Brain pericyte (primary cell): ENCODE measurements at places on chromosomes 5 and 9.

DNA sequence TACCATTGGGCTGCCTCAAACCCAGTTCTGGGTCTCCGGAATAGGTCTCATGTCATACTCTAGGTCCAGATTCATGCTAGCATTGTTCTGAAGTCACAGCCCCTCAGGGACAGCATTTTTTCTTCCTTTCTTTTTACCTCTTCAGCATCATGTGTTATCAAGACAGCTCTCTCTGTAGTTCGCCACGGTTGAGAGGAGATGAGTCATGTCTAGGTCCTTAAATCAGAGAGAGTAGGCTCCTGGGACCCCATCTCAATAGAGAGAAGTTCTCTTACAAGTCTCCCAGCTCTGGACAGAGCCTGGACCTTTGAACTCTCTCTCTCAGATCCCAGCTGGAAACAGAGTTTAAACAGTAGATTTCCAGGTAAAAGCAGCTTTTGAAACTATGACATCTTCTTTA is 332.4 kb upstream of the CD180 start:
- no peak for DNase-seq

GRCh38 chr5:25573691-25574090 is 928.9 kb upstream of the CDH10 start:
- DNase-seq = no peak

- DNase-seq = no peak
Observed at GRCh38 chr5:79236362-79236969, 535 bp downstream of the JMY start.

- no peak for DNase-seq
Observed at GRCh38 chr9:109934136-109934856, 154.3 kb downstream of the PALM2AKAP2 start.

DNA sequence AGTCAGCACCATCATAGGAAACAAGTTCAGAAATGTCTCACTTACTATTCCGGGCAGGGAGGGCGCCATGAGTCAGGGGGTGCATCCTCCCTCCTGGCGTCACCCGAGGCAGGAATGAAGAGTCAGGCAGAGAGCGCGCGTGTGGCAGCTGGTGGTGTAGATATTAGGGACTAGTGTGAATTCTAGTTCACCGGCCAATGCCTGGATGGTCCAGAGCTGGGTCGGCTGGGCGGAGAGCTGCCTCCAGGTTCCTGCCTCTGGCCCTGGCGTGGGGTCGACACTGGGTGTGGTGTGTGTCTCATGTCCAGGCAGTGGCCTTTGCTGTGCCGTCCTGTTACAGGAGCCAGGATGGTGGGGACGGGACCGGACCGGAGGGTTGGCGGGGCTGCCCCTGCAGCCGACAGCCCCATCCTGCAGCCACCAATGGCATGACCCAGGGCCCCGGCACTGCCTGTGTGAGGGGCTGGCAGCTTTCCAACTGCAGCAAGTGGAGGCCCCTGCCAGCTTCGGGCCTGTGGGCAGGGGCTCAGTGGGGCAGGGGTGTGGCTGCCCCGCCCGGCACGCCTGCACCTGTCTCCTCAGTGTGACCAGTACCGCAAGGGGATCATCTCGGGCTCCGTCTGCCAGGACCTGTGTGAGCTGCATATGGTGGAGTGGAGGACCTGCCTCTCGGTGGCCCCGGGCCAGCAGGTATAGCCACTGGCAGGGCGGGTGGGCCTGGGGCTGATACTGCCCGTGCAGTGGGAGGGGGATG is 9.1 kb downstream of the DIPK1B start:
- no peak for DNase-seq

DNA sequence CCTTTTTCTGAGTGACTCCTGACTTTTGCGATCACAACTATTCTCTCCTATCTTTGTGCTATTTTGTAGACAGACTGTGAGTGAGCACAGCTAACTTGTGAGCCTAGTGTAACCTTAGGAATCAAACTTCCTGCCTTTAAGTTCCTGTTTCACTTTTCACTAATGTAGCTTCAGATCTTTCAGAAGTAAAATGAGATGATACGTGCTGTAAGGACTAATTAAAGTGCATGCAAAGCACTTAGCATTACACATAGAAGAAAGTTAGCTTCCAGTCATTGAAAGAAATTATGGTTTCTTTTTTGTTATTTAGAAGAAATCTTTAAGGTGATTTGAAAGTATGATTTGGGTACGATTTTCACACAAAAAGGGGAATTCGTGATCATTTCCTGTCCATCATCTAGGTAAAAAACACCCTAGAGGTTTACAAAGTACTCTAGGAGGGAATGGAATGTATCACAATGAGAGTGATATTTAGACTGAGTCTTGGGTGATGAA is 122.7 kb downstream of the ST8SIA4 start:
- no peak for DNase-seq

- no peak for DNase-seq
Observed at GRCh38 chr9:109016132-109016531, 2.8 kb upstream of the CTNNAL1 start.

GRCh38 chr5:7576023-7576715 is 180.2 kb downstream of the ADCY2 start:
- DNase-seq = no peak

- no peak for DNase-seq
Observed at GRCh38 chr9:13478160-13478559, 198.7 kb upstream of the MPDZ start.

GRCh38 chr9:88256216-88256615 is 117.9 kb upstream of the SPATA31C2 start:
- no peak for DNase-seq

GRCh38 chr9:93437996-93438395 is 13.5 kb upstream of the FAM120A start:
- DNase-seq = no peak

DNA sequence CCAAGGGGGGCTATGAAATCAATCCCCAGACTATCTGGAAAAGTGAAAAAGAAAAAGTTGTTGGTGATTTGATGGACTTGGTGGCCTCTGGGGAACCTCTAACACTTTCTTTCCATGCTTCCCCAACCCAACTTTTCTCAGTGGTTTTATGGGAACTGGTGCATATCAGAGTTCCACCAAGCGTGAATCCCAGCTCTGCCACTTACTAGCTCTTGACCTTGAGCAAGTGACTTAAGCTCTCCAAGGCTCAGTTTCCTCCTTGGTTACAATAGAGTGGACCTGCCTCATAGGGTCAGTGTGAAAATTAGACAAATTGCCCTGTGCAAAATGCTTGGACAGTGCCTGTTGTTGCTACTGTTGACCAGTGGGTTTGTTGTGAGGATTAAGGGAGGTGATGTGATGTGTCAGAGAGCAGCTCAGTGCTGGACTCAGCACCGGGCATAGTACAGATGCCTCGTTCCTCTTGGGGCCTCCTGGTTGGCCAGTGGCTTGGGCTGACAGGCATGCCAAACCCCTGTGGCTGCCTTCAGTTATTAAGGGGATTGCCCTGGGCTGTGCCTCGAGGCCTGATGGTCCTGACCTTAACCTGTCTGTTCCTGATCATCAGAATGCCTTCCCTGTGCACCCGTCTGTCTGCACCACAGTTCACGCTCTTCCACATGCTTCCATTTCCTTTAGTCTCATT is 49.3 kb downstream of the COL15A1 start:
- no peak for DNase-seq

DNA sequence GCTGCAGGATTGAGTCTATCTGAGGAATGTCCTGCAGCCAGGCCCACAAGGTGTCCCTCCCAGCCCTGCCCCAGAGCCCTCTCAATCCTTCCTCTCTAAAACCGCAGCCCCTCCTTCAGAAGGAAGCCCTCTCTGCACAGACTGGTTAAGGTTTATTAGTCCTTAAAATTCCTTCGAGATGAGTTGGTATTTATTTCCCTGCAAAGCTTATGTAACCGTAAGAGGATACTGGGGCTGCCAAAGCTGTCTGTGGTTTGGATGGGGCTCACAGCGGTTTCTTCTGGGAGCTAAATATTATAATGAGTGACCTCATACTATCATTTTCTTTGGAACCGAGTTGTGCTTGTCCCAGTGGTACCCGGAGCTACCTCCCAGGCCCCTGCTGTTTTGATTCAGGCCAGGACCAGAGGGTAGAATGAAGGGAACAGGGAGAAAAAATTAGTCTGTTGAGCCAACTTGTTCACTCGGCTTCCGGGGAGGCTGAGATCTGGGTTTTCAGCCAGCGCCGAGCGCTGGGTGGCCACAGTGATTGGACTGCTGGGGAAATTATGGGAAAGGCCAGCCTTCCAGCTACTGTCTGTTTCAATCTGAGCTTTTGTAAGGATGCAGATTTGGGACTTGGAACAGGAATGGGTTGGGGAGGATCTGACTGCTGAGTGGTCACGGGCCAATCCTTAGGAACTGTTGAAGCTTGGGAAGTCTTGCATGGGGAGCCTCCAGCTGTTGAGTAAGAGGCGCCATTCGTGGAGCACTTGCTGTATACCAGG is 107.5 kb downstream of the NDFIP1 start:
- peak; percentile 90 for DNase-seq

DNA sequence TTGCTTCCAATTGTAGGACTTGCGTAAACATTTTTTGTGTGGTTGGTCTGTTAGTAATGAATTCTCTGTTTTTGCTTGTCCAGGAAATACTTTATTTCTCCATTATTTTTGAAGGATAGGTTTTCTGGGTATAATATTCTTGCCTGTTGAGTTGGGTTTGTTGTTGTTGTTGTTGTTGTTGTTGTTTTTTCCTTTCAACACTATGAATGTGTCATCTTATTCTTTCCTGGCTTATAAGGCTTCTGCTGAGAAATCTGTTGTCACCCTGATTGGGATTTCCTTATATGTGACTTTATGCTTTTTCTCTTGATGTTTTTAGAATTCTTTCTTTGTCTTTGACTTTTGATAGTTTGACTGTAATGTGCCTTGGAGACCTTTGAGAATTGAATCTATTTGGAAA is 39.8 kb downstream of the SLF1 start:
- DNase-seq = no peak

- no peak for DNase-seq
Observed at GRCh38 chr5:57411982-57412381, 70.6 kb downstream of the ACTBL2 start.

DNA sequence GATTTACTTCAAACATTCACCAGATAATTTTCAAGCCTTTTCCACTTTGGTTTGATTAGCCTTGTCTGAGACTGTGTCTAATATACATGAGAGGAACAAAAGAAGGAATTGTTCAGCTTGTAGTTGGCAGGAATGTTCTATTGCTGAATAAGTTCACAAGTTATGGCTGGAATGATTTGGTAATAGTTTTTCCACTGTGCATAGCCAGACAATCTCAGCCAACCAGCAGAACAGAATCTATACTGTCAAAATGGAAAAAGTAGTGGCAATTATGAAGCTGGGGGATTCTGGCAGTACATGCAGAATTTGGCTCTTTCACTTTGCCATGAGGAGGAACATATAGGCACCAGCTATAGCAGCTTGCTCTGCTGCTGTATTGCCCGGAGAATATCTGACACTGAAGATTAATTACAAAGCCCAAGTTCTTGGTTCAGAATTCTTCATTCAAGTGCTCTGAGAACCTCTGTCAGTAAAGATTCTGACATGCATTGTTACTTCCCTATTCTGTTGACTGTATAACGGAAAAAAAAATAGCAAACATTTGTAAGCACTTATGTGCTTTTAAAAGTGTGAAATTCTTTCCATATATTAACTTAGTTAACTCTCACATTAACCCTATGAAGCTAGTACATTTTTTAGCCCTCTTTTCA is 150.6 kb downstream of the PRR16 start:
- no peak for DNase-seq

GRCh38 chr5:61768692-61769281 is 436.7 kb downstream of the ZSWIM6 start:
- no peak for DNase-seq
